Cardiac ventricle fibroblast (primary cell): ENCODE measurements at places on chromosomes 16 and 17. TPM values are rescaled to one million over a fixed set of nuclear protein-coding genes. Genes with fewer than 3 reads are reported as not detected.

TTYH2 gene
- 7.1 and 15.8 TPM in 2 replicates for total RNA-seq

TP53TG3F gene
- not detected in 2 replicates for total RNA-seq

GAST gene
- not detected in 2 replicates for total RNA-seq

CETP gene
- total RNA-seq, result 0.25 and 0.59 TPM in 2 replicates

CLCN7 gene
- 44.9 and 50.0 TPM in 2 replicates for total RNA-seq

FNDC8 gene
- not detected in 2 replicates for total RNA-seq

AIPL1 gene
- not detected in 2 replicates for total RNA-seq
